T-helper 2 cell treated with Interferon-gamma antibody and Interleukin-4, amounts not matched to agents 5 μg/mL and 100 μg/mL, for 36 hours (primary cell): ENCODE measurements at places on chromosomes 1 and 21.

DNA sequence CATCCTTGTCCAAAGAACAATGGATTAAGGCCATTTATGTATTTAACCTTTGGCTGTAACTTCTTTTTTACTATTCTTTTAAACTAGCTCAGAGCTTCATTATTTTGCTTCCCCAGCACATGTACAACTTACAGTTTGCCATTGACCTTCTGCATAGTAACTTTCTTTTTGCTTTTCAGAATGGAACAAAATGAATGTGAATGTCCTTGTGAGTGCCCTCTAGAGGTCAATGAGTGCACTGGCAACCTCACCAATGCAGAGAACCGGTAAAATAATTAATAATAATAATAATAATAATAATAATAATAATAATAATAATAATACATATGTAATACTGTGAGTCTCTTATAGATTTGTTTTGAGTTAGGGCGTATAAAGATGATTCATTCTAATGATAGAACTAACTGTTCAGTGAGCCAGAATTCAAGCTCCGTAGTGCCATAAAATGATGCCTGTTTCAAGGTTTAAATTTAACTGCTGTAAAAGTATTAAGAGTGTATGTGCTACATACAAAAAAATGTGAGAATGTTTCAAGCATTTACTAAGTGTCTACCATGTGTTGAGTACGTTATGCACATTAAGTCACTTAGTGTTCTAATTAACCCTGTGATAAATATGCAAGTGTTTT, 69.0 kb upstream of the RAVER2 start:
- no peak for DNase-seq

- DNase-seq = no peak
Measured at GRCh38 chr1:66090859-66091457, 298.3 kb downstream of the PDE4B start.

DNA sequence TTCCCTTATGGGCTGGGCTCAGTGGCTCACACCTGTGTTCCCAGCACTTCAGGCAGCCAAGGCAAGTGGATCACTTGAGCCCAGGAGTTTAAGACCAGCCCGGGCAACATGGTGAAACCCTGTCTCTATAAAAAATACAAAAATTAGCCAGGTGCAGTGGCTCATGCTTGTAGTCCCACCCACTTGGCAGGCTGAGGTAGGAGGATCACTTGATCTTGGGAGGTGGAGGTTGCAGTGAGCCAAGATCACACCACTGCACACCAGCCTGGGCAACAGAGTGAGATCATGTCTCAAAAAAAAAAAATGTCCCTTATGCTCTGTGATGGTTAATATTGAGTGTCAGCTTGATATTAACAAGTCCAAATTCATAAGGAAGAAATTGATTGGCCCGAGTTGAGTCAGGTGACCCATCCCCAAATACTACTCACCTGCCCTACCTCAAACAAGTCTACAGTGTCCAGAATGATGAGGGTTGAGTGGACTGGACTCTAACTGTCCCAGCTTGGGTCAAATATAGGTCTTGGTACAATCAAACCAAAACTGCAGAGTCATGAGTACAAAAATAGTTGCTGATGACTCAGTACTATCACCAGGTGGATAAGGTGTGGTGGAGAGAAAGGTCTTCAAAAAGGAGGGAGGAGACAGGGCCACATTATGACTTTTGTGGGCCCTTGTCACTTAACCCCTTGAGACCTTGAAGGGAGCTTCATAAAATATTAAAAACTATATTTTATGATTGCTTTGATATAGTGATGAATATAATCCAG, 161.0 kb downstream of the ZNF326 start:
- DNase-seq = no peak

DNA sequence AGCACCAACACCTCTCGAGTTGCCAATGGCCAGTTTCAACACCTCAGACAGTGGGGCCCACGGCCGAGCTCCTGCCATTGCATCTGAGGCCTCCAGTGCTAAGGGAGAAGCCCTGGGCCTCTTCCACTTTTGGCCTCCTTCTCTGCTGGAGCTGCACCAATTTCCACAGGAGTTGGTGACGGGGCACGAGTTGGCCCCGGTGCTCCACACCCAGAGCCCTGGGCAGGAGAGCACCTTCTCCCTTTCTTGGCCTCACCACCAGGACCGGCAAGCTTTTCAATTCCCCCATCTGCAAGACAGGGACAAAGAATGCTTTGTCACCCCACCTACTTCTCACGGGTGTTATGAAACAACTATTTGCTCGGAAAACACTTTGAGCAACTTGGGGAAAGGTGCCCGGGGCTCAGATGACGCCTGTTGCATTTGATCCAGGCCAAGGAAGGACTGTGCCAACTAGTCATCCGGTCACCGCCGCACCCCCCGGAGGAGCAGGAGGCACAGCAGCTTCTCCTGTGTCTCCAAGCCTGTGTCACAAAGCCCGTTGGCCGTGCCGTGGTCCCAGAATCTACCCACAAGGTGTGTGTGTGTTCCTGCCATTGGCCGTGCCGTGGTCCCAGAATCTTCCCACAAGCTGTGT, 55.2 kb downstream of the TOMM20 start:
- DNase-seq = no peak

DNA sequence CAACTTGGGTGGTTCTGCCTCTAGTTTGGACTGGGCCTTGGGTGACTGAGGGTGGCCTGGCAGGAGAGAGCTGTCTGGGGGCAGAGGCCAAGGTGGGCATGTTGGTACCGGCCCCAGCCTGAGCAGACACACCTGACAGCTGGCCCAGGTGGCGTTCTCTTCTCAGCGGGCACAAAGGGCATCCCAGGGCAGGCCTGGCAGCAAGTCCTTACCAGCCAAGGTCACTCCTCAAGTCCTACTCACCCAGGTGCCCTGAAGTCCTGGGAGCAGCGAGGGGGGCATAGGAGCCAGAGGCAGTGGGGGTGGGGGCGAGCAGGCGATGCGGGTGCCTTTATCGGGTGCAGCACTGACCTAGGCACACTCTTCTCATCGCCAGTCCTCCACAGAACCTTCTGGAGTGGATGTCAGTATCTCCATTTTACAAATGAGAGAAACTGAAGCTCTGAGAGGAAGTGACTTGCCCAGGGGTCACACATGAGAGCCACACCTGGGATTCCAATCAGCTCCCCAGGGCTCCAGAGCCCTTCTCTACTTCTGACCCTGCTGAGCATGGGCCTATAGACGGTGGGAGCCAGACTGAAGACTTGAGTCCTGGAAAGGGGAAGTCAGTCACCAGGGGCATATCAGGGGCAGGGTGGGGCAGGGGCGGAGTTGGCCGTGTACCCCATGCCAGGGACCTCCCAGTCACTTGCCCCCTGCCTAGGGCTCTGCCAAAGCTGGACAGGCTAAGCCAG, 587 bp upstream of the SLC25A34 start:
- DNase-seq = no peak

DNA sequence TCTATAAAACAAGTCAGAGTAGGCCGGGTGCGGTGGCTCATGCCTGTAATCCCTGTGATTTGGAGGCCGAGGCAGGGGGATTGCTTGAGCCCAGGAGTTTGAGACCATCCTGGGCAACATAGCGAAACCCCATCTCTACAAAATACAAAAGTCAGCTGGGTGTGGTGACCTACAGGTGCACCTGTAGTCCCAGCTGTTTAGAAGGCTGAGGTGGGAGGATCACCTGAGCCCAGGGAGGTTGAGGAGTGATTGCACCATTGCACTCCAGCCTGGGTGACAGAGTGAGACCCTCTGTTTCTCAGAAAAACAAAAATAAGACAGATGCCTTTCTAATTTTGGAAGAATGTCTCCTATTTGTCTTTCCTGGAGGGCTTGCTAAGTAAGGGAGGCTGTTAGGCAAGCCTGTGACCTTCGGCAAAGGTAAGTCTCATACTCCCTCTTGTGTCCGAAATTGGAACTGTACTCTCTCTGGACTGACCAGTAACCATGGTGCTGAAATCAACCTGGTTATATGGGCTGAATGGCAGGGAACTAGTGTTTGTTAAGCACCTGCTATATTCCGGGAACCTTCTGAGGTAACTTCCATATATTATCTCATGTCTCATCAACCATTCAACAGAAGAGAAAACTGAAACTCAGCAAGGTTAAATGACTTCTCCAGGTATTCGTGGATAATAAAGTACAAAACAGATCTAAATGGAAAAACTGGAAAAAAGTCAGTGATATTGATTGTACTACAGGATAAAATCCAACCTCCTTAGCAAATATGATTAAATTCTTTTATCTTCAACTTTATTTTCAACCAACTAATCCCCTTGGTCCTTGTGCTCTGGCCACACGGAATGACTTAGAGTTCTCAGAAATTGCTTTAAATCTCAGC, 11.8 kb upstream of the RAB3B start:
- DNase-seq = peak; percentile 37

- no peak for DNase-seq
Measured at GRCh38 chr1:60073605-60074278, at the start of gene C1orf87. C1orf87 (minus strand) TSS chr1:60073770; CDS start chr1:60072643, 1,127 bp downstream.

DNA sequence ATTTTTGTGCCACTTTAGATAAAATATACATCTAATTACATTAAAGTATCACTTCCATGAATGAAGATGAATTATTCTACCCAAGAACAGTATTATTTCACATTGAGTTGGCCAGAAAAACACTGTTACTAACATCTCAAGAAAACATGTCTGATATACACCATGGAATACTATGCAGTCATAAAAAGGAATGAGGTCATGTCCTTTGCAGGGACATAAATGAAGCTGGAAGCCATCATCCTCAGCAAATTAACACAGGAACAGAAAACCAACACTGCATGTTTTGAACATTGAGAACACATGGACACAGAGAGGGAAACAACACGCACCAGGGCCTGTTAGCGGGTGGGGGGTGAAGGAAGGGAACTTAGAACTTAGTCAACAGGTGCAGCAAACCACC, 69.0 kb downstream of the TESK2 start:
- no peak for DNase-seq

GRCh38 chr1:218488986-218489385, 143.8 kb downstream of the TGFB2 start:
- no peak for DNase-seq

GRCh38 chr1:40041466-40041838, 923 bp downstream of the CAP1 start:
- DNase-seq = no peak

GRCh38 chr1:18005238-18005637, 102.4 kb upstream of the IGSF21 start:
- DNase-seq = no peak

DNA sequence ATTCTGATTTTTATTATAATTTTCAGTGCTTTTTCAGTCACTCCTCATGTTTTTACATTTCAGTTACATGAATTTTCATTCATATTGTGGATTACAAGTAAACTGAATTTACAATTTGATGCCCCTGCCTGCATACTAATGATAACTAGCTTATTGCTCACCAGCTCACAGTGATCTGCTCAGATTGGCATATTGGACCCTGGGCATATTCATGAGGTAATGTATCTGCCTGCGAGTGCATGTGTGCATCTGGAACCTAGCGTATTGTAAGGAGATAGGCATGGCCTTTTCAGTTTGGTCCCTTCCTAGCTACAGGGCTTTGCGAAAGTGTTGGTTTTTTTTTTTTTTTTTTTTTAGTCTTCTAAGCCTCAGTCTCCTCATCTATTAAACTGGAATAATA, 213.7 kb downstream of the SDCCAG8 start:
- DNase-seq = no peak

DNA sequence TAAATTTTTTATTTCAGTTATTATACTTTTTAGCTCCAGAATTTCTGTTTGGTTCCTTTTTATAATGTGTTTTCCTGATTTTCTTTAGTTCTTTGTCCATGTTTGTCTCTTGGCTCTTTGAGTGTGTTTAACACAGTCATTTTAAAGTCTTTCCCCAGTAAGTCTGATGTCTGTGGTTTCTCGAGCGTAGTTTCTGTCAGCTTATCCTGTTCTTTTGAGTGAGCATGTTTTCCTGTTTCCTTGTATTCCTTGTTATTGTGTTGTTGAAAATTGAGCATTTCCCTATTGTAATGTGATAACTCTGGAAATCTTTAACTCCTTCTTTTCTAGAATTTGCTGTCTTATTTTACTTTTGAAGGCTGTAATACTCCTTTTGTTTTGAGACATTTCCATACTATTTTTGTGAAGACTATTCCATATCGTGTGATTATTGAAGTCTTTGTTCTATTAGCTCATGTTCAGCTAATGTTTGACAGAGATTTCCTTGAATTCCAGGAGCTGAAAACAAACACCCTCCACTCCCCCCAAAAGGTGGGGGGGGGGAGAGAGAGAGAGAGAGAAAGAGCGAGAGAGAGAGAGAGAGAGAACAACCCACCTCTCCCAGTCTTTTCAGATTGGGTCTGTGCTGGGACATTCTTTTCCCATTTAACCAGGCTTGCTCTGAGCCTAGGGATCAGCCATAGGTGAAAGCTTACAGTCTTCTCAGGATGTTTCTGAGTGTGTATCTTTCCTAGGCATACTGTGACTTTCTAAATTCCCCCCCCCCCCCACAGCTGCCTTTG, 38.3 kb downstream of the SDCCAG8 start:
- DNase-seq = no peak

- no peak for DNase-seq
Measured at GRCh38 chr1:27804791-27805190, 25.8 kb upstream of the PPP1R8 start.

DNA sequence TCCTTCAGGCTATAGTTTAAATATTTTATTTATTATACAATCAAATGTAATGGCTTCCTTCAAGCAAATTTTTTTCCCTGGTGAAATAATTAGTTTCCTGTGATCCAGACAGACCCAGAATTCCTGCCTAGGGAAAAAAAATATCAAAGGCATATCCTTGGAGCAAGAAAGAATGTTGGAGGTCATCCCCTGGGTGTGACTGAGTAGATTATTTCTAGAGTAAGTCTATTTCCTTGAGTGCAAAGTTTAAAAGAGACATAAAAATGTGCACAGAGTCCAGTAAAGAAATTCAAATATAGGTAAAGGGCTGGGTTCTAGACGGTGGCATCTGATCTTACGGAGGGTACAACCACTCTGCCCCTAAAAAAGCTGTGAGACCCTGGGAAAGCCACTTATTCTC, 32.2 kb upstream of the SAMD13 start:
- DNase-seq = no peak

DNA sequence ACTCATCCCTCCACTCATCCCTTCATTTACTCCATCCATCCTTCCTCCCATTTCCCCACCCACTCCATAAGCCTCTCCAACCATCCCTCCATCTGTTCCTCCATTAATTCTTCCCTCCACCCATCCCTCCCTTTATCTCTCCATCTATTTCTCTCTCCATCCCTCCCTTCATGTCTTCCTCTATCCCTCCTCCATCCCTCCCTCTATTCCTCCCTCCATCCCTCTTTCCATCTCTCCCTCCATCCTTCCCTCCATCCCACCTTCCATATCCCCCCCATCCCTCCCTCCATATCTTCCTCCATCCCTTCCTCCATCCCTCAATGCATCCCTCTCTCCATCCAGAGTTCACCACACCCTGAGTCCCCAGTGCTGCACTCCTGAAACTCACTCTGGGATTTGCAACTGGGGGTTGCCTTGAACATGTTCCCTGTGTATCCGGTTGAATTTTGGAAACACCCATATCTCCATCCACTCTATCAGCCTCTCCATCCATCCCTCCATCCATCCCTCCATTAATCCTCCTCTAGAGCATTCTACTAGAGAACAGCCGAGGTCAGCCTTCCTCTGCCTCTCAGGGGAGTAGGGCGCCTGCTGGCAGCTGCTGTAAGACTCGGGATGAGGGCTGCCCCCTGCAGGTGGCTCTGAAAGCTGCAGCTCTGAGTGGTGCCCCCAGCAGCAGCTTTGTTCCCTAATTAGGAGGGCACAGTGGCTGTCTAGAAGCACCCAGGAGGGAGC, 39.4 kb downstream of the ABCG1 start:
- peak; percentile 63 for DNase-seq

GRCh38 chr1:234400773-234401172, 27.5 kb downstream of the COA6 start:
- no peak for DNase-seq

GRCh38 chr1:28580722-28581530, 11.1 kb upstream of the RAB42 start:
- DNase-seq = no peak
